AG09309 (cell line): ENCODE measurements at places on chromosomes 2 and 18.

- DNase-seq, result no peak
Observed at GRCh38 chr2:213159768-213160167, 8.4 kb upstream of the IKZF2 start.

- no peak for DNase-seq
Observed at GRCh38 chr2:14932285-14932684, 299.8 kb downstream of the LRATD1 start.

DNA sequence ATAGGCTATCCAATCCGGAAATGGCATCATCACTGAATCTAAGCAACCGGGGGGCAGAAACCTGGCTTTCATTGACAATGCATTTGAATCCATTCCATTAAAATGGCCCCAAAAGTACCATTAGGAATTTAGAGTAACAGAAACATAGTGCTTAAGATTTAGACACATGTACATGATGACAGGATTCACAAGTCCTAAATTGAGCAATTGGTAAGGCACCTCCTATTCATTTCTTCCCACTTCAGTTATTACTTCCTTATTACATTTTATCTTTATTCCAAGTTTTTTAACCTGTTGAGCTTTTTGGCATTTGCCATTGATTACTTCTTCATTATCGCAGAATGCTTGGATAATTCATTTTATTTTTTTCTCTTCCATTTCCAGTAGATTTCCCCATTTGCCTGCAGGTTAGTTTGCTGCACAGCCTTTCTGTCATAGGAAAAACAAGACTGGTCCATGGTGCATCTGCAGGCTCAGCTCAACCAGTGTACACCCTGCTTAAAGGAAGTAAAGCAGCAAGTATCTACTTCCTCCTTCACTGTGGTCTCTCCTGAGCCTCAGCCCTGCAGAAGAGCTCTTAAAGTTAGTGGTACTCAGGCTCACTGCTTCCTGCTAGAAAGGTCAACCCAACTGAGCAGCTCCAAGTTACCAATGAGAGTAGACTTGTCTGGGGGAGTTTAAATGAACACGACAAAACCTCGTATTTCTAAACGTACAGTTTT is 89.2 kb downstream of the DOCK10 start:
- no peak for DNase-seq

DNA sequence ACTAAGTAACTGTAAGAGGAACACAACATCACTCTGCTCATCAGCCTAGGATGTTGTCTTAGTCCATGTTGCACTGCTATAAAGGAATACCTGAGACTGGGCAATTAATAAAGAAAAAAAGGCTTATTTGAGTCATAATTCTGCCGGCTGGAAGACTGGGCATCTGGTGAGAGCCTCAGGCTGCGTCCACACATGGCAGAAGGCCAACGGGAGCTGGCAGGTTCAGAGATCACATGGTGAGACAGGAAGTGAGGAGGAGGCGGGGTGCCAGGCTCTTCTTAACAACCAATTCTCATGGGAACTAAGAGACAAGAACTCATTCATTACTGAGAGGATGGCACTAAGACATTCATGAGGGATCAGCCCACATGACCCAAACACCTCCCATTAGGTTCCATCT is 46.8 kb downstream of the EPG5 start:
- DNase-seq, result peak; percentile 73

DNA sequence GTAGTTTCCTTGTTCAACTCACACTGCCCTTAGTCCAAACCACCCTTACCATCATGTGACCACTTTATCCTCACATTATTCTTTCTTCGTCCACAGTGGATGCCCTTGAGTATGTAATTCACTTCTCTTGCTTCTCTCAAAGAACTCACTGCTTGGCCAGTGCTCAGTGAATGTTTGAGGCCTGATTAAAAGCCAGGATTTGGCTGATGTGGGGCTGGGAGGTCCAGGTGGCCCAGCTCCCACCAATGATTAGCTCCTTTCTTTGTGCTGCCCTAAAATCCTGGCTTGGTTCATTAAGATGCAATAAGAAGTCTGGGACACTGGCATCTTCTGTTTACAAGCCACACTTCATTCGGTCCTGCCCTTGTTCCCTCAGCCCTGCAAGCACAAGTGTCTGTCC is 97.8 kb upstream of the CELF4 start:
- DNase-seq, result no peak

DNA sequence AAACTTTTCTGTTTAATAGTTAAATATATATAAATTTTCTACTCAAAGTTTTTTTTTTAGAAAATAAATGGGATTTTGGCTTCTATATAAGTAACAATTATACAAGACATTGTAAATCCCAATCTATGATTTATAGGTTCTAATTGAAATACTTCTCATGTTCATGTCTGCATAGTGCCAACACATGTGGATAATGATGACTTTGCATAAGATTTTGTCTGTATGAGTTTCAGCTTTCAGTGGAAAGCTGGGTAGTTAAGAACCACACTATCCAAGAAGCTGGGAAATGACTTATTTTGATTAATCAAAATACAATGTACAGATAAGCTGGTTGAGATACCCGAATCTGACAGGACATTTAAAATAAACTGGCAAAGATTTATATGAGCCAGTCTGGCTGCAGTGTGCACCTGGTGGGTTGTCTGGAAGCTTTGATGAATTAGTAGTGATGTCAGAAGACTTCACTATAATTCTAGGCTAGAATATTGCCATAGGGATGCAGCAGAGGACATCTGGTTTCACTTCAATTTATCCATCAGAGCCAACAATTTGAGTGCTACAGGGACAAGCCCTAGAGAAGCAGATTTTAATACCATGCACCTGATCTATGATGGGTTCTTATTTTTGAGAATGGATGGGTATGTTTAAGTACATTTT is 45.4 kb downstream of the EML6 start:
- no peak for DNase-seq

GRCh38 chr2:113965644-113966043 is 75.8 kb downstream of the ACTR3 start:
- no peak for DNase-seq

GRCh38 chr18:2597639-2598038 is 26.3 kb downstream of the NDC80 start:
- DNase-seq, result no peak
